ENCODE measurements at places on chromosomes 16 and 17.

DNA sequence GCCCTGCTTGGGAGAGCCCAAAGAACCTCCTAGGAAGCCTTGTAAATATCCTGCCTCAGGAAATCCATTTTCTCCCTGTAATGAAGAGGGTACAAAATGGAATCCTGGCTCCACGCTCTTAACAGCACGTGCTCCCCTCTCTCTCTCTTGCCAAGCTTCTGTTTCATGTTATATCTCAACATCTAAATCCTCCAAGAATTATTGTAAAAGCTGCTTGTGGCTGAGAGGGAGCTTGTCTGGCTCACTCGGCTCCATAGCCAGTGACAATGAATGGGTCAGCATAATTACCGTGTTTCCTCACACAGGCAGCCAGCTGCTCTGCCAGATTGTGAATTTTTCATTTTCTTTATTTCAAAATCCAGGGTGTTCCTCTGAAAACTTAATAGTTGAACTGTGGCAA is 317.8 kb downstream of the RBFOX1 start:
- no peak for DNase-seq
- no peaks in the 10 kb centered on the region for H3K27me3 ChIP-seq
- H3K27ac ChIP-seq: no peak overlapping the region
- H3K36me3 ChIP-seq: no peaks in the 10 kb centered on the region
- H3K4me1 ChIP-seq: no peaks in the 10 kb centered on the region
- H3K4me3 ChIP-seq: no peak overlapping the region

GRCh38 chr17:75945211-75945610 is 4.4 kb upstream of the FBF1 start:
- no peak overlapping the region for H3K27ac ChIP-seq
- no peaks in the 10 kb centered on the region for H3K27me3 ChIP-seq

GRCh38 chr16:85385463-85386331 is 227.4 kb upstream of the GSE1 start:
- H3K27me3 ChIP-seq: no peaks in the 10 kb centered on the region
- no peak overlapping the region for H3K4me3 ChIP-seq
- H3K4me1 ChIP-seq: no peaks in the 10 kb centered on the region
- H3K36me3 ChIP-seq: no peaks in the 10 kb centered on the region

- no peak overlapping the region for H3K4me3 ChIP-seq
- no peak overlapping the region for H3K27ac ChIP-seq
- no peaks in the 10 kb centered on the region for H3K27me3 ChIP-seq
- no peak for DNase-seq
Measured at GRCh38 chr16:48335961-48336360, 49.3 kb downstream of the SIAH1 start.

DNA sequence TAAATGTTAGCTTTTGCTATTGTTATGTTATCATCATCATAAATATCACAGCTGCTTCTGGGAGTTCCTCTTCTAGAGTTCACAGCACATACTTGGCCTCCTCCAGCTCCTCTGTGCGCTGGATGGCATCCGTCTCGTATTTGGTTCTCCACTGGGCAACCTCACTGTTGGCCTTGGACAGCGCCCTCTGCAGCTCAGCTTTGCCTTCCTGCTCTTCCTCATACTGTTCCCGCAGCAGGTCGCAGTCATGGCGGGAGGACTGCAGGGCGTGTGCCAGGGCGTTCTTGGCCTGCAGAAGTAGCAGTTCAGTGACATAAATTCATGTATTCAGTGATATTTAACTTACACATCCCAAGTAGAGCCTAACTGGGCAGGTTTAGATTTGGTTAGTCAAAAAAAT is 23.4 kb downstream of the MYH8 start:
- H3K27ac ChIP-seq: no peak overlapping the region
- H3K4me1 ChIP-seq: no peaks in the 10 kb centered on the region
- H3K4me3 ChIP-seq: no peak overlapping the region
- H3K27me3 ChIP-seq: no peaks in the 10 kb centered on the region
- DNase-seq: no peak
- no peaks in the 10 kb centered on the region for H3K36me3 ChIP-seq

DNA sequence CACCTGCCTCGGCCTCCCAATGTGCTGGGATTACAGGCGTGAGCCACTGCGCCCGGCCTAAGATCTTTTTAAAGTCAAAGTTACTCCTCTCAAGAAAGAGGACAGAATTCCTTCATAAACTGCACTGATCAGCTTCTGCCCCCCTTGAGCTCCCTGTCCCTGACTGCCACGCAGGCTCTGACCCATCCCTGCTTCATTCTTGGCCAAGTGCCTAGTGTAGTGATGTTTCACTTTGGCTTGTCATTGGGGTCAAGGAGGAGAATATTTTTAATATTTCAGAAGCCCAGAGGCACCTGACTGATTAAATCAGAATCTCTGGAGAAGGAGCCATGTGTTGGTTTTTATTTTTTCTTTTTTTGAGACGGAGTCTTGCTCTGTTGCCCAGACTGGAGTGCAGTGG is 9.1 kb downstream of the MRM1 start:
- H3K4me1 ChIP-seq: peaks cover 7% of the 10 kb centered on the region
- H3K27ac ChIP-seq: no peak overlapping the region
- no peaks in the 10 kb centered on the region for H3K36me3 ChIP-seq

DNA sequence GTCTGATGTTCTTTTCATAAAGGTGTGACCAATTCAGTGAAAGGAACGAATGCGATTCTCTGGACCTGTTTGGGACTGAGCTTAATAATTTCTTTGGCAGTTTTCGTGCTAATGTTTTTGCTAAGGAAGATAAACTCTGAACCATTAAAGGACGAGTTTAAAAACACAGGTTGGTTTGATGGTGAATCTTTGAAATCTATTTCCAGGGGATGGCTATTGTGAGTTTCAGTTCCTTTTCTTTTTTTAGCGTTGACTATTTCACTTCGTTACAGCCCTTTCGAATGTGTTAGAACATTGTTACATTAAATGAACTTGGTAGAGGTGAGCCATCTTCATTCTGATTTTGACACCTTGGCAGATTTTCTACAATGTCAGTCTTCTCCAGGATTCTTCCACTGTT is 1.2 kb downstream of the TNFRSF17 start:
- no peak overlapping the region for H3K4me3 ChIP-seq
- H3K36me3 ChIP-seq: peaks cover under 1% of the 10 kb centered on the region
- no peak for DNase-seq
- no peaks in the 10 kb centered on the region for H3K4me1 ChIP-seq
- H3K27ac ChIP-seq: no peak overlapping the region
- no peaks in the 10 kb centered on the region for H3K27me3 ChIP-seq

DNA sequence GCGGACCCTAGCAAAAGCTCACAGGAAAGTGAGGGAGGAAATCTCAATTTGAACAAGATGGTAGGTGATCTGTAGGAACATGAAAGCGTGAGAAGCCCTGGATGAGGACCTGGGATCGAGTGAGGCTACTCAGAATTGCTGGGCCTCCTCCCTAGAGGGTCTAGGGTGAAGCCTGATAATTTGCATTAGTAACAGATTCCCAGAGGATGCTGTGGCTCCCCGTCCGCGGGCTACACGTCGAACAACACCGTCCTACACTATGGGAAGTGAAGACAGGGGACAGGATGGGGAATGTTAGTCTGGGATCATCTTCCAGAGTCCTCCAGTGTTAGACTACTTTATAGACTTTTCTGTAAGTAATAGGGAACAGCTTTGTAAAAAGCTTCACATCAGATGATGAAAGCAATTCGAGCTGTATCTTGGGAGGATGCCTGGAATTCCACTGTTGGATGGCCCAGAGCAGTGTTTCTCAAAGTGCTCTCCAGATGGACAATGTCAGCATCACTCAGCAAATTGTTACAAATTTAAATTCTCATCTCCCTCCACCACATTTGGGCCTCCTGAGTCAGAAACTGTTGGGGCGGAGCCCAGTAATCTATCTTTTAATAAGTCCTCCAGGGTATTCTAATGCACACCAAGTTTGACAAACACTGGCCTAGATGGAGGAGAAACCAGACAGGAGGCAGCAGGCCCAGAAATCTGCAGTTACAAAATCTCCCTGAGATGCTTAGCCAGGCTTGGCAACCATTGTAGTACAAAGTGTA is 6.5 kb downstream of the FNDC8 start:
- peaks cover 21% of the 10 kb centered on the region for H3K36me3 ChIP-seq
- no peaks in the 10 kb centered on the region for H3K27me3 ChIP-seq
- no peaks in the 10 kb centered on the region for H3K4me1 ChIP-seq
- no peak overlapping the region for H3K27ac ChIP-seq

DNA sequence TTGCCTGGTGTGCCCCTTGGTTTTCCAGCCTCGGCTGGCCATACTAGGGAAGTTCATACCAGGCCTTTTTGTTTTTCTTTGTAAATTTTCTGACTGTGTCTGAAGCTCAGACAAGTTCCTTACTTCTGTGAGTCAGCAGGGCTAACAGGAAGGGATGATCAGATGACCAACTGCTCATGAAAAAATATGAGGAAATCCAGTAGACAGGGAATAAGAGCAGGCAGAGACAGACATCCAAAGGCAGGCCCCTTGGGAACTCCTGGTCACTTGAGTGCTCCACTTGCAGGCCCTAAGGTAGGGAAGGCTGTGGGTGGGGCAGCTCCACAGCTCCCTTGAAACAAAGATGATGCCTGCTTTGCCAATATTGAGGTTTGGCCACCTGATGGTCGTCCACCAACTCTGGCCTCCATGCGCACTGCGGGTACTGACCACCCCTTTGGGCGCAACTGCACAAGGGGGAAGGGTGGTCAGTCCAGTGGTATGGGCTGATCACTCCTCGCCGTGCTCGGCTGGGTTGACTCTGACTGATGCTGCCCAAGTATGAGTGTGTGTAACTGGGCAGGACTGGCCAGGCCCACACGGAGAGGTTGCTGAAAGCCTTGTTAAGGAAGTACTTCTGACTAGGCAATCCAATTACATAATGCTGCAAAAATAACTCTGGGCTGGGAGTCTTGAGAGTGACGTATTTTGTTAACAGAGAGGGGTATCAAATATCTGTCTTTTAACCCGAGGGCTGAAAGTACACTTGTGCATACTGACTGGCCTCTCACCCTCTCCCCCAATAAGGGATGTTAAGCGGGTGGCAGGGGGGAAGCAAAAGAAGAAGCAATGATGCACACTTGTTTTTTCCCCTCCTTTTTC is 20.8 kb upstream of the ZFHX3 start:
- H3K27me3 ChIP-seq: peaks cover 32% of the 10 kb centered on the region
- H3K36me3 ChIP-seq: no peaks in the 10 kb centered on the region
- H3K4me3 ChIP-seq: no peak overlapping the region
- no peak for DNase-seq
- peaks cover 4% of the 10 kb centered on the region for H3K4me1 ChIP-seq

DNA sequence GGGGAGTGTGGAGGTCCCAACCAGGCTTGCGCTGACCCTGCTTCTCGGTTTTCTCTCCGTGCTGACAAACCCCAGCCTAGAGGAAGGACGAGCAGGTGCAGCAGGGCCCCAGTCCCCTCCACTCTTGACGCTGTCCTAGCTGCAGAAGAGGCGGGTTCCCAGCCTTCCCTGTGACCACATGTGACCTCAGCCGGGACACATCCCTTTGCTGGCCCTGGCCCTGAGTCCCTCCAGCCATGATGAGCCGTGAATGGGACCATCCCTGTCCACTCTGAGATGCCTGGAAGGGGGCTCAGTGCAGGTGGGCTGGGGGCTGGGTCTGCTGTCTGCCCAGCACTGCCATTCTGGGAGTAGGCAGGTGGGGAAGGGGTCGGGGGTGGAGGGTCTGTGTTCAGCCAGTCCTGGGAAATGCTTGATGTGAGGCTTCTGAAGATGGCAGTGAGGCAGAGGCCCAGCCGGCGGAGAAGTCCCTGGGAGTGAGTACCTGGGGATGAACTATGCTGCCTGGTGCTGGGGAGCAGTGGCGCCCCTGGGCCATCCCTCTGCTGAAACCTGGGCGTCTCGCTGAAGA is 1.9 kb upstream of the TUBB3 start:
- no peak overlapping the region for H3K4me3 ChIP-seq
- H3K36me3 ChIP-seq: no peaks in the 10 kb centered on the region
- H3K27ac ChIP-seq: no peak overlapping the region
- peaks cover 94% of the 10 kb centered on the region for H3K4me1 ChIP-seq

DNA sequence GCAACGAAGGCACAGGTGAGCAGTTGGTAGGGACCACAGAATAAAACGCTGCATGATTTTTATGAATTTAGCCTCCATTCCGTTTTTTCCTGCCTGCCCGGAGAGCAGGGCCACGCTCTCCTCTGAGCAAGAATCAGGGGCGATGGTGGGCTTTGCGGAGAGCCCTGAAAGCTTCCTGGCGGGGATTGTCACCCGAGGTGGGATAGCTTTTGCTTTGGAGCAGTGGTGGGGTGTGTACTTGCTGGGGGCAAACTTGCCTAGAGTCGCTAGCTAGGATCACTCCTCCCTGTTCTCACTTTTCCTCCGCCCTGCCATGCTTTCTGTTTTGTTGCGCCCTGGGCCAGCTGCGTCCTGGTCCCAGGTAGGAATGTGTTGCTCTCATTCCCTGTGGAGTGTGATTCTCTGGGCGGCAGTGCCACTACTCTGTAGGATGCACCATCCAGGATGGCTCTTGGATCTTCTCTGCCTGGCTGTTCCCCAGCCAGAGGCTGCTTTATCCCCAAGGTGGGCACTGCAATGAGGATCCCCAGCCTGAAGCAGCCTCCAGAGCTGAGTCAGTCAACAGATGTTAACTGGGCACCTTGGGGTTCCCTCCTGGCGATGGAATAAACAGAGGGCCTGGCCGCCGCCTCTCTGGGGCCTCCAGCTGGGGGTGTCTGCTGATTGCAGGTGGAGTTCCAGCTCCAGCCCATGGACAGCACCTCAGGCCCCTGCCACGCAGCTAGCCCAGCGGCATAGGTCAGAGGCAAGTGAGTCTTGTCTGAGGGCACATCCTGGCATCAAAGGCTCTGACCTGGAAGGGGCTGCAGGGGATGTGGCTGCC is 360.9 kb upstream of the TNRC6C start:
- H3K4me3 ChIP-seq: no peak overlapping the region
- no peaks in the 10 kb centered on the region for H3K36me3 ChIP-seq
- H3K4me1 ChIP-seq: no peaks in the 10 kb centered on the region
- no peak overlapping the region for H3K27ac ChIP-seq

DNA sequence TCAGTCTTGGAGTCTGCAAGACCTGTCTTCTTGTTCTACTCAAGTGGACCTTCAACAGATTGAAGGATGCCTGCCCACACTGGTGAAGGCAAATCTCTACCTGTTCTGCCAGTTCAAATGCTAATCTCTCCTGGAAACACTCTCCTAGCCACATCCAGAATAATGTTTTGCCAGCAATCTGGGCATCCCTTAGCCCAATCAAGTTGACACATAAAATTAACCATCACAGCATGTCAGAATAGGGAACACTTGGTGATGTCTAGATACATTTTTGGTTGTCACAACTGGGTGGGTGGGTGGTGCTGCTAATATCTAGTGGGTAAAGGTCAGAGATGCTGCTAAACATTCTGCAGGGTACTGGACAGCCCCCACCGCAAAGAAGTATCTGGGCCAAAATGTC is 744.9 kb upstream of the SOX9 start:
- no peak for DNase-seq
- H3K27ac ChIP-seq: no peak overlapping the region

DNA sequence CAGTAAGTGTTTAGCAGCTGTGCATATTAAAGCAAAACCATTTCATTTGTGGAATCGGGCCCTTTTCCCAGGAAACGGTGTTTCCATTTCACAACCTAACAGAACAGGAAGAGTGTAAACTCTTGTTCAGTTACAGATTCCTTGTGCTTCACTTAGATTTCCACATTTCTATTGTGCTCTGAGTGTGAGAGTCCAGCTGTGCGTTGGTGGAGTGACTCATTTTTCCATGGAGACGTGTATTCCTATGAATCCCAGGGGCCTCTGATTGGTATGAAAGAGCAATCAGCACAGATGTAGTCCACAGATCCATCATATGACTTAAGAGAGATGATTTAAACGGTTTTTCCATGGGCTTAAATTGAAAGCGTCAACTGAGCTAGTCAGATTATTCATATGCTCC is 13.3 kb upstream of the CAVIN1 start:
- no peak for DNase-seq
- H3K4me1 ChIP-seq: no peaks in the 10 kb centered on the region
- no peak overlapping the region for H3K27ac ChIP-seq
- H3K27me3 ChIP-seq: no peaks in the 10 kb centered on the region
